ENCODE measurements at places on chromosomes 3 and 15.

- DNase-seq = no peak
Measured at GRCh38 chr3:65748326-65748725, 290.4 kb downstream of the MAGI1 start.

DNA sequence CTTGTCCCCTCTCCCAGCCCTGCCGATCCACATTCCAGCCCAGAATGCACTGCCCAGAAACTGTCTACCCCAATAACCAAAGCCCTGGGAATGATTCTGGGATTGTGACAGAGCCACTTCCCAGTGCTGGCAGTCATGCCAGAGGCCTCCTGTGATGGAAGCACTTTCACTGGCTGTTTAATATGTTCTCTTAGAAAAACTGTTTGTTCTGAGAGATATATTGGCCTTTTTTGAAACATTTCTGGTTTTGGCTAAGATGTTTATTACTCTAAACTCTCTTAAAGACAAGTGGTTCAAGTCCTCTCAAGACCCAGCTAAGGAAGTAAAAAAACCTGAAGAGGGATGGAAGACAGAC, 74.0 kb upstream of the HACD2 start:
- DNase-seq = no peak

DNA sequence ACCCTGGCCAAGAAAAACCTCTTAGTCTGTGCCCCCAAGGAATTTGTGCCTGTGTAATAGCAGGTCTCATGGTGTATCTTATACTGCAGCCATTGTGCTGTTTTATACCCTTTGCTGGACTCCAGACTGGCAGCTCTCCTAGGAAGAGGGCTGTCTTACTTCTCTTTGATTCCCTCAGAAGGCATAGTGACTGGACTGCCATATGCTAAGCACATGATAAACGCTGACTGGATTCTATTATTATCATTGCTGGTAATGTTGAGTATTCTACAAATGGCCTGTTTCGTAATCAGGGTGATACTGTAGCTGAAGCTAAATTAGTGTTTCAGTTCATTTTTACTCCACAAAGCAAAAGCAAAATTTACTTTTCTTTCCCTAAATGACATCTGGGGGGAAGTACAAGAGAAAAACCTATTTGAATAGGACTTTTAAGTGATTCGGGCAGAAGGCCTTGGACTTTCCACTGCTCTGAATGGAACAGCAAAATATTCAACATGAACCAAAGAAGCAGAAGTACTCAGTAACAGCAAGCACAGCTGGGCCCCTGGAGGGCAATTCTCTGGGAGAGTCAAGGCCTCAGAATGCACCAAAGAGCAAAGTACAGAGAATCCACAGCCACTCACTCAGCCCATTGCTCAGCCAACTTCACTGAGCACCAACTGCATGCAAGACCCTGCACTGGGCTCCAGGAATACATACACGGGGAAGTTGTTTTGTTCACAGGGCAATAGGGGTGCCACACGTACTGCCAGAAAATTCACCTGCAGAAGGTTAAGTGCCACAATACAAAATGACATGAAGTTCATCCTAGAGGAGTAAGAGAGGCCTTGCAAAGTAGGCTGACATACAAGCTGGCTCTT, 7.9 kb upstream of the BCL2A1 start:
- no peak for DNase-seq

- DNase-seq = no peak
Measured at GRCh38 chr3:150830094-150830681, 67.2 kb upstream of the SIAH2 start.

- DNase-seq = no peak
Measured at GRCh38 chr3:14424711-14425580, 22.5 kb downstream of the SLC6A6 start.

DNA sequence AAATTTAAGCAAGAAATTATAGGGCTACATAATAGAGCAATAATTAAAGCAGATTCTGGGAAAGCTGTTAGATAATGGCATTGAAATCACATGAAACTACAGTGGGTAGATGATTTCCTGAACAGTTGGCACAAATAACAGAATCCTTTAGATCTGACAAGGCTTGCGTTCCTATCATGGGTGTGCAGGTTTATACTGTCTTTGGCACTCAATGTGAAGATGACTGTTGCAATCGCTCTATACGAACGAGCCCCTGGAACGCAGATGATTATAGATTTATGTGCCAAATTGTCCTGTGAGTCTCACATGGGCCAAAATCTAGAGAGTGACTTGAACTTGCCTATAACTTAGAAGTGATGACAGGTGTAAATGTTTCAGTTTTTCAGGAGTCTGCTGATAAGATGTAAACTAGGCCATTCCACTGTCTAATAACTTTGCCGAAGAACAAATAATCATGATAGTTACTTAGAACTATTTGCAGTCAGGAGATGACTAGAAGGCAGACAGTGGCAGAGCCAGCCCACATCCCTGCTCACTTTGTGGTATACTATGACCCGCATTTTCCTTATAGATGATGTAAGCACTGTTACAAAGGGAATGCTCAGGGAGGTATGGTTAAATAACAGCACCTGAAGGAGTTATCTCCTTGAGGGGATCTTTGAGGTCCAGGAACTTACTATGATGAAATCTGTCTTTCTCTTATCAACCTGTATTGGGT, 30.5 kb upstream of the TRPC1 start:
- DNase-seq = no peak

GRCh38 chr3:46566040-46566641, at the start of gene LRRC2:
TSS of gene LRRC2 (minus strand) at chr3:46566302. CDS start at chr3:46551591, 14,711 bp downstream.
- no peak for DNase-seq

DNA sequence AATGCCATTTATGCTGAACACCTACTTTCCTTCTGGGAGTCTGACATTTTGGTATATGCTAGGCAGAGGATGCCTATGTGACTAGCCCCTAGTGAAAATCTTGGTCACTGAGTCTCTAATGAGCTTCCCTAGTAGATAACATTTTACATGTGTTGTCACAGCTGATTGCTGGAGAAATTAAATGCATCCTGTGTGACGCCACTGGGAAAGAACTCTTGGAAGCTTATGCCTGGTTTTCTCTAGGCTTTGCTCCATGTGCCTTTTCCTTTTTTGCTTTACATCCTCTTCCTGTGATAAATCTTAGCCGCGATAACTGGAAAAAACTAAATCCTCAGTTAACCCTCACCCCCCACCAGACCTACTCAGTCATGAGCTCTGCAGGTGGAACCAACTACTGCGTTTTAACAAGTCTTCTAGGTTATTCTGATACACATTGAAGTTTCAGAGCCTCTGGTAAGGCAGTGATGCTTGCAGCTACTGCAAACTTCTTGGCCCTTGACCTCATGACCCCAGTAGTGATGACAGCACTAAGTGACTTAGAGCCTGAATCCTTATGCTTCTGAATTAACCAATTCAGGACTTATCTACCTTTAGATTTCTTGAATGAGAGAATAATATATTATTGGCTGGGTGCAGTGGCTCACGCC, 292.4 kb upstream of the SOX14 start:
- DNase-seq = no peak

All from activated CD8-positive, alpha-beta memory T cell treated with anti-CD3 and anti-CD28 coated beads for 48 hours (primary cell).